ENCODE measurements at places on chromosomes 5 and 9. TPM values are rescaled to one million over a fixed set of nuclear protein-coding genes. Genes with fewer than 3 reads are reported as not detected.

Gene PCDHGA4
- total RNA-seq: 3.4 TPM

Gene ITGA2
- 53.2 TPM for total RNA-seq

GRCh38 chr5:93915142-93915553 lies 173.7 kb upstream of the POU5F2 start:
- H3K4me3 ChIP-seq: no peak overlapping the region
- peak; percentile 73 for DNase-seq
- H3K36me3 ChIP-seq: no peaks in the 10 kb centered on the region
- H3K27ac ChIP-seq: no peak overlapping the region
- no peaks in the 10 kb centered on the region for H3K4me1 ChIP-seq
- no peaks in the 10 kb centered on the region for H3K27me3 ChIP-seq

- DNase-seq: no peak
- peak overlapping the region; percentile 90 for H3K27ac ChIP-seq
- H3K27me3 ChIP-seq: peaks cover 1% of the 10 kb centered on the region
- peaks cover 100% of the 10 kb centered on the region for H3K4me1 ChIP-seq
- no peaks in the 10 kb centered on the region for H3K36me3 ChIP-seq
- H3K4me3 ChIP-seq: no peak overlapping the region
Measured at GRCh38 chr5:73369278-73369677, 79.3 kb downstream of the FOXD1 start.

GRCh38 chr5:106451998-106452397 lies 1218.7 kb downstream of the EFNA5 start:
- no peaks in the 10 kb centered on the region for H3K4me1 ChIP-seq
- no peak overlapping the region for H3K27ac ChIP-seq
- H3K27me3 ChIP-seq: no peaks in the 10 kb centered on the region
- H3K36me3 ChIP-seq: 0 out of 2 replicates have a peak, but pooled peaks cover 3% of the 10 kb centered on the region
- no peak overlapping the region for H3K4me3 ChIP-seq

DNA sequence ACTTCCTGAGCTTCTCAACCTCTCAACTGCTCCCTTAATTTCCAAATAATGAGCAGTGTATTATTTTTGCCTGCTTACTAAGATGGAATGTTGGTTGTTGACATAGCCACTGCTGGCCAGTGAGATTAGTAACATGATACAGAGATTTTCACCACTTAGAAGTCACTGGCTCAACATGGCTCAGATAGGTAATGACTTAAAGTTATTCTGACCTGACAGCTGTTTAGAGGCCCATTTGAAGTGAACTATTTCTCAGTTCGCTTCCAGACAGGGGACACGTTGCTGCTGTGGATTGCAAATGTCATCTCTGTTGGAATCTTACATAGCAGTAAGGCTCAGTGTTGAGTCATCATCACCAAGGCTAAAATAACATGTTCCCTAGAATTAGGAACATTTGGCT lies 490.2 kb downstream of the TLE4 start:
- H3K4me1 ChIP-seq: peaks cover 38% of the 10 kb centered on the region
- peak overlapping the region; percentile 85 for H3K27ac ChIP-seq
- peak; percentile 97 for DNase-seq
- H3K4me3 ChIP-seq: peak overlapping the region; percentile 41
- H3K36me3 ChIP-seq: peaks cover 8% of the 10 kb centered on the region
- H3K27me3 ChIP-seq: peaks cover 4% of the 10 kb centered on the region

GRCh38 chr5:164998142-164998541 lies 1492.7 kb downstream of the MAT2B start:
- H3K27ac ChIP-seq: no peak overlapping the region
- no peak for DNase-seq
- H3K4me1 ChIP-seq: no peaks in the 10 kb centered on the region
- H3K36me3 ChIP-seq: no peaks in the 10 kb centered on the region
- H3K27me3 ChIP-seq: no peaks in the 10 kb centered on the region

DNA sequence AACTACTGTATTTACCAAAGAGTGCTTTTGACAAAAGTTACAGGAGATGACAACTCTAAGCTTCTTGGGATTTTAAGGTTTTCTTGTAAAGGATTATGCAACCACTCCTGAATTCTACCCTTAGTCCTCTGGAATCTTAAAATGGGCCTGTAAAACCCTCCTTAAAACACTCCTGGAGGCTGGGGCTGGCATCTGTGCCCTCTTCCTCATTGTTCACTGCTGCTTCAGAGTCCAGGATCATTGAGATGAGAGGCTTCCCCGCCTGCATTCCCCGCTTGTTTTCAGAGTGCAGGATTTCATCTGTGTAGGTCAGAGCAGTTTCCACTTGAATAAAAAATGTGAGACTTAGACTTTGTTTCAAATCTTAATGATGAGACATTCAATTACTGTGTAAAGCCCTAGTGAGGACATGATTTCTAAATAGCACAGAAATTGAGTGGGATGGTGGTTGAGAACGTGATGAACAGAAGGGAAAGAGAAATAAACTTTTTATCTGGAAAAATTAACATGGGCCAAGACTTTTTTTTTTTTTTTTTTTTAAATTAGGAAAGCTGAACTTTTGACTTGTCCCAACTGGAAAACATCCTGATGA lies 40.4 kb downstream of the PCSK5 start:
- H3K4me3 ChIP-seq: no peak overlapping the region
- no peak for DNase-seq
- no peaks in the 10 kb centered on the region for H3K4me1 ChIP-seq
- H3K27ac ChIP-seq: no peak overlapping the region
- H3K36me3 ChIP-seq: peaks cover 3% of the 10 kb centered on the region

Data from HFFc6 (cell line).